Activated T-cell treated with anti-CD3 and anti-CD28 coated beads for 48 hours (primary cell): ENCODE measurements at places on chromosomes 3 and 15.

GRCh38 chr15:38695249-38696108 is 130.9 kb upstream of the RASGRP1 start:
- no peak for DNase-seq

- no peak for DNase-seq
Measured at GRCh38 chr15:65949011-65949410, 79.7 kb downstream of the RAB11A start.

DNA sequence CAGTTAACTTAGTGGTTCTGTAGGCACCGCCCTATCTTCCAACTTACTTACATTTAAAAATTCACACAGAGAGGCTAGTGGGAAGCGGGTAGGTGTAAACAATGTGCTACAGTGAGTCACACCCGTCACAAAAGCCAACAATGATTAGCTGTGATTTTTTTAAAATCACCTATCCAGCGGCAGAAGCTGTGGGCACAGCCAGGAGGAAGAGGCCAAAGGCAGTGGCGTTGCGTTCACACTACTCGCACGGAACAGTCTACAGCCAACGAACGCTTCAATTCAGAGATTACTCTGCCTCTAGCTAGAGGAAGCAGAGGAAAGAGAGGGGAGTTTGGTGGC is 2.5 kb upstream of the NLGN1 start:
- no peak for DNase-seq

DNA sequence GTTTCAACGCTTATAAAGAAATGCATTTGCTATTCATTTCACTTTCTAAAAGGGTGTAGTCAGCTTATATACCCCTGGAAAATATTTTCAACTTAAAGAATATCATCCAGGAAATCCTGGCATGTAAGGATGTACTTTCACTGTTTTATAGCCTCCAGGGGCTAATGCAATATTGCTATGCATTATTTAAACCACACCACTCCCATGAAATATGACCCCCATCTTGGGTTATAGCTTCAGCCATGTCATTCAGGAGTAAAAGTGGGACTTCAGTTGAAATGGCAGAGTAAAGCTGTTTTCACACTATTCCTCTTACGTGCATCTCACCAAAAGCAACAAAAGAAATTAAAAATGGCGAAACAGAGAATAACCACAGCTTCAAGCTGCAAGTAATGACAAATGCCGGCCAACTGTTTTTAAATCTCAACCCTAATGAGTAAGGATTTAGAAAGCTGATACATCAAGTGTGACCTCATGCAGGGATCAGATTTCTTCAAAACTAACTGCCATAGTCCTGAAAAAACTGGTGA is 84.5 kb downstream of the COL6A6 start:
- no peak for DNase-seq

GRCh38 chr15:45402955-45403877 is 24.9 kb upstream of the GATM start:
- DNase-seq: peak; percentile 19

DNA sequence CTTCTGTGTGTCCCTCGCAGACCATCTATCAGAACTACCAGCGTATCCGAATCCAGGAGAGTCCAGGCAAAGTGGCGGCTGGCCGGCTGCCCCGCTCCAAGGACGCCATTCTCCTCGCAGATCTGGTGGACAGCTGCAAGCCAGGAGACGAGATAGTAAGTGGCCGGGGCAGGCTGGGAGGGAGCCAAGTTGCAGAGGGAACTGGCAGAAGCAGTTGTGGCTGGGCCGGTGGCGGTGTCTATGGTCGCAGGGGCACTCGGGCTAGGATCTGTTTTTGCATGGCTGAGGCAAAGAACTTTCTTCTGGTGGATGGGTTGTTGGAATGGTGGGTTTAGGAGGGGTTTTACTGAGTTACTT is 10.1 kb downstream of the MCM2 start:
- no peak for DNase-seq

GRCh38 chr3:24410860-24411259 is 83.8 kb downstream of the THRB start:
- DNase-seq: no peak

- no peak for DNase-seq
Measured at GRCh38 chr15:50418041-50418583, 6.1 kb upstream of the USP8 start.

DNA sequence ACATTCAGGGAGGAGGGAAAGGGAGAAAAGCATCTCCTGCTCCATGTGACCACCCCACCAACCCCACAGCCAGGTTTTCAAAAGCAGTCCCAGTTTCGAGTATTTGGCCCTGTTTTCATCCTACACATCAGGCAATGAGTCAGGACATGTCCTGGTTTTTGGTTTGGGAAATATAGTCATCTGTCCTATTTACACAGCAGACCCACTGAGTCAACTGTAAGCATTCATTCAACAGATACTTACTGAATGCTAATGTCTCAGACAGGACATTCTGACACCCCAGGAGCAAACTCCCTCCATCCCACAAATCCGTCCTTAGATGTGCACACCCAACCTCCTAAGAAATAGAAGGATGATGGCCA is 32.9 kb downstream of the IGDCC3 start:
- DNase-seq: no peak

DNA sequence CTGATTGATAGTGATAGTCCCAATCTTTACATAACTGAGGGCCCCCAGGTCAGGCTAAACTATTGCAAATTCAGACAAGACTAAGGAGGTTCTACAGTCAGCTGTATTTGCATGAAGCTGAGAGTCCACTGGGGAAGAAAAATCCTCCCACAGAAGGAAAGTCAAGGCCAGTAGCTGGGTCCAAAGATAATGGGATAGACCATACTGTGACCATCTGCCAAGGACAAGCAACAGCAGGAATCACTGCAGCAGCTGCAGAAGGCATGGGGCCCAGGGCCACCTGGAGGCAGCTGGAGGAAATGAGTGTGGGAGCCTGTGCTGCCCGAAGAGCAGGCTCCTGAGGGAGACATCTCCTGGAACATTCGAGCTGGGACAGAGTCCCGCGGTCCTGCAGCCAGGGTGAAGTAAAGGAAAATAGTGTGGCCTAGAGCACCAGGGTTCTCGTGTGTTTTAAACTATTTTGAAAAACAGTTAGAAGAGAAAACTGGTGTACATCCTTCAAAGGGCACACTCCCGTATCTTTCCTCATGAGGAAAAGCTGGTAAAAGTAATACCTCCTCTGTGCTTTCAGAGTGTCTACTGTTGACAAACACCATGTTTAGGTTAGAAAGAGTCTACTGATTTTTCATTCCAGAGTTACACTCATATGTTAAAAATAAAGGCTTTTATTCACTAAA is 13.2 kb upstream of the TMEM212 start:
- no peak for DNase-seq

DNA sequence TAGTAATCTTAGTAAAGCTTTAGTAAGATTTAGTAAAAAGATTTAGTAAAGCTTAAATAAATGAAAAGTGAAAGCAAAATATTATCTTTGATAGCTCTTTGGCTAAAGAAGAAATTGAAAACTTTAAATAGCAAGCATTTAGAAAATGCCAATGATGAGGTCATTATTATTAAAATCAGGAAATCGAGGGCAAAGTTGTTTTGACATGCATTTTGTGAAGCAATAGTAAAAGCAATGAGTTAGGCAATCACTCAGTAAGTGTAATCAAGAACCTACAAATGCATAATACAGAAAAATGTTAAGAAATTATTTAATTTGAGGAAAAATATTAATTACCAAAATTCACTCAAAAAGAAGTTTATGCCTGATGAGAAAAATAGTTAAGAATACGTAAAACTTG is 280.3 kb upstream of the MME start:
- DNase-seq: no peak

DNA sequence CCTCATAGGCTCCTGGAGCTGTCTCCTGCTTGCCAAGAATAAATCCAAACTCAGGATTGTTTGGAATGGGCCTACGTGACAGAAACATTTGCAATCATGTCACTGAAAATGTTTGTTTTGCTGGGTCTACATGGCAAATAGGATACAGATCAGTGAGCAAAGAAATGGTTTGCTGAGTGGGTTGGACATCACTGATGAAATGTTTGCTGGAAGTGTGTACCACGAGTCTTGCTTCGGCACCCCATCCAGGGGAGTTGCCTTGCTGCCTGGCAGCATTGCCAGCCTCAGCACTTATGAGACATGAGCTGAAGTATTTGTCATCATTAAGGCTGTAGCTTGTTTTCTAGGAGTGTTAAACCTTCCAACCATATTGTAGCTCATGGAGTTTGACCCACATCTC is 213.3 kb upstream of the CFAP20DC start:
- DNase-seq: no peak

- no peak for DNase-seq
Measured at GRCh38 chr3:82038556-82038955, 277.1 kb upstream of the GBE1 start.

DNA sequence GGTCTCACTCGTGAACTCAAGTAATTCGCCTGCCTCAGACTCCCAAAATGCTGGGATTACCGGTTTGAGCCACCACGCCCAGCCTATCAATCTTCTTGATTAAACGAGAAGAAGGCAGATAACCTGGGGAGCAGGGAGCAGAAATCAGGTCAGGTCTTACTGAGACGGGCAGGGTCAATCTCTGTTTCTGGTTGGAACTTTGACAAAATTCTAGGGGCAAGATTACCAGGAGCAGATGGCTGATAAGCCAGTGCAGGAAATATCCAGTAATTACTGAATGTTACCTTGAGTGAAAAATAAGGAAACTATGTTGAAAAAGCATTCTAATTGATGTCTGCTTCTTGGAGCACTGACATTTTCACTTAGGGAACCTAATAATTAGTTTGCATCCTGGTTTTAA is 24.4 kb upstream of the GOLM2 start:
- no peak for DNase-seq

- DNase-seq: no peak
Measured at GRCh38 chr3:110711851-110712516, 359.6 kb upstream of the NECTIN3 start.

DNA sequence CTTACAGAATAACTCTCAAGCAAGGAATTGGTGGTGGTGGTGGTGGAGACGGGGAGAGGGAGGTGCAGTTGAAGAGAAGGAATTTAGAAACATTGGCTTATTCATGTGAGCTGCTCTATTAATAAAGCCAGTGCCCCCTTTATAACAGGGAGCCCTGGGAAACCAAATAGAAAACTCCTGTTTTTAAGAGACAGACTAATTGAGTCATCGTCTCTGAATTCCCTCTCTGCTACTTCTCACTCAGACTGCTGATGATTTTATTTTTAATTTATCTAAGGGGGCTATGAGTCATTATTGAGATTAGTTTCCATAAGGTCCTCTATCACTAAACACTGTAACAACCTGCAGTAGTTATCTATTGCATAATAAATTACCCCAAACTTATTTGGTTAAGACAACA is 145.9 kb upstream of the GALNT15 start:
- no peak for DNase-seq
